Mucosa of gallbladder (tissue), 1 donor: ENCODE measurements at places on chromosomes 7 and 10. TPM values are rescaled to one million over a fixed set of nuclear protein-coding genes. Genes with fewer than 3 reads are reported as not detected.

TAF5 gene
- 4.1 TPM for total RNA-seq

NPY4R2 gene
- 0.66 TPM for total RNA-seq

AQP1 gene
- total RNA-seq = 995 TPM

LLCFC1 gene
- total RNA-seq = not detected

TMEM273 gene
- total RNA-seq = 35.8 TPM

SLC16A9 gene
- 5.6 TPM for total RNA-seq

LIPM gene
- total RNA-seq = not detected

ZNF365 gene
- 0.40 TPM for total RNA-seq

PLEKHS1 gene
- 0.75 TPM for total RNA-seq

NACAD gene
- 4.9 TPM for total RNA-seq

CYP2C18 gene
- 45.8 TPM for total RNA-seq

ZNF316 gene
- total RNA-seq = 37.3 TPM

CLDN3 gene
- 129 TPM for total RNA-seq

MAP3K8 gene
- total RNA-seq = 17.5 TPM

EIF5AL1 gene
- total RNA-seq = 0.14 TPM

SRRM3 gene
- total RNA-seq = 1.6 TPM

UNC5B gene
- total RNA-seq = 115 TPM

ZP3 gene
- total RNA-seq = 5.6 TPM

EMX2 gene
- total RNA-seq = 2.9 TPM

MOGAT3 gene
- total RNA-seq = 0.14 TPM

HYAL4 gene
- total RNA-seq = not detected

TMEM176A gene
- 246 TPM for total RNA-seq

EBLN1 gene
- not detected for total RNA-seq

CDC14C gene
- not detected for total RNA-seq

CALHM3 gene
- total RNA-seq = not detected
